ENCODE measurements at places on chromosomes 7 and 10. TPM values are rescaled to one million over a fixed set of nuclear protein-coding genes. Genes with fewer than 3 reads are reported as not detected.

The CDC14C gene
- total RNA-seq: not detected

DNA sequence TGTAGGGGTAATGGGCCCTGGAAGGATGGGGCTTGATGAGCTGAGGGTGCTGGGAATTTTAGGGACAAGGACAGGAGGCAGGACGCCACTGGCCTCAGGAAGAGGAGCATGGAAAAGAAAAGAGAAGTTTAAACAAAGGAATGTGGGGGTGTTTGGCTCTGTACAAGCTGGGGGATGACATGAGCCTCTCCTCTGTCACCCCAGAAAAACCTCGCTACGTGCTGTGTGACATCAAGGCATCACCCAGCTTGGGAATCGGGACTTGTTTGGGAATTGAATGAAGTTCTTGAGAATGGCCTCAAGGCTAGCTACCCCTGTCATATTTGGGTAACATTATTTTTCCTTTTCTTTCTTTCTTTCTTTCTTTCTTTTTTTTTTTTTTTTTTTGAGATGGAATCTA is 47.7 kb upstream of the HSPB1 start:
- H3K36me3 ChIP-seq: no peaks in the 10 kb centered on the region
- no peak for DNase-seq
- H3K4me3 ChIP-seq: no peak overlapping the region
- H3K27ac ChIP-seq: no peak overlapping the region

GRCh38 chr7:148695953-148696352 is 2.8 kb upstream of the CUL1 start:
- no peaks in the 10 kb centered on the region for H3K27me3 ChIP-seq
- no peak overlapping the region for H3K27ac ChIP-seq
- H3K4me3 ChIP-seq: no peak overlapping the region
- DNase-seq: no peak
- H3K36me3 ChIP-seq: no peaks in the 10 kb centered on the region
- peaks cover 15% of the 10 kb centered on the region for H3K4me1 ChIP-seq

The PRLHR gene
- total RNA-seq: not detected

DNA sequence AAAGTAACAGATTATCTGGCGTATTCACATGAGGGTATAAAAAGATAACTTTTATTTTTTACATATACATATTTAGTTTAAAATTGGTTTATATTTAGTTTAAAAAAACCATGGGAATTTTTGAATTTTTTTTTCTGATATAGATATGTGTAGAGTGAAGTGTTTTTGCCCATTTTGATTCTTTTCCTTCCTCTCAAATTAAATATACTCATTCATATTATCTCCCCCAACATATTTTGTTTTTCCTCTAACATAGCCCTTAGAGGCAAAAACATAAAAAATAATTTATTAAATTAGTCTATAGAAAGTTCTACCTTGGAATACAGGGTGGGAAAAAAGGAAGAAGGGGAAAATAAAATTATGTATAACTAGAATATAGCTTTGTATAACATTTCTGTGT is 137.7 kb downstream of the CPED1 start:
- H3K4me1 ChIP-seq: no peaks in the 10 kb centered on the region
- H3K27ac ChIP-seq: no peak overlapping the region
- H3K4me3 ChIP-seq: no peak overlapping the region
- no peak for DNase-seq

DNA sequence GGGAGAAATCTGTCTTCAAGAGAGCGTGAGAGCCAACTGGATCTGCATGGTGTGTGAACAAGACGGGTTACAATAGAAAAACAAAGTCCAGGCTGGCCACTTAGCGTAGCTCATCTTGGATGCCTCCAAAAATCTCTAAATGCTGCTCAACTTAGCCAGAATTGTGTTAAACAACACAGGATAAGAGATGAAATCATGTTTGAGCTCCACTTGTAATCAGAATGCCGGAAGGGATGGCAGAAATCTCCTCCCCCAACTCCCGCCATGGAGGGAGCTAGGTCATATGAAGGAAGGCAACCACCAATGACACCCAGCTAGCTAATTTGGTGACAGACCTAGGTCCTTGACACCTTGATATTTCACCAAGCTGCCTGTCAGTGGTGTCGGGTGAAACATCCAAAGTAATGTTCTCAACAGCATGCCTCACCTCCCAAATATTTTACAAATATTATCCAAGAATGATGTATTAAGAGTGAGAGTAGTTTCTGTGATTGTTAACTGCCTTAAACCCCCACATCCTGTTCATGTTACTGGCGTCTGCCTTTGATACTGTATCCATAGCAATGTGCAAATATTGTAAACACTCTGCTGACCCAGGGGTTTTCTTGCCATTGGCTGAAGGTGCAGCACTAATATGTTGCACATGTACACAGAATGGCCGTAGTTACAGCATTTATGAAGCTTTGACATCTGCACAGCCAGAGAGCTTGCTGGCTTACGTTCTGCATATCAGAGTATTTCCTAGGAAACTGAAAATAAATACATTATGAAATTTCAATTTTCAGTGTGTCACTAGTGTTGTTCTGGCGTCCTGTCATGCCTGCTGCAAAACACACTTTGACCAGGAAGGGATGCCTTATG is 25.8 kb downstream of the TMEM254 start:
- peaks cover 4% of the 10 kb centered on the region for H3K4me1 ChIP-seq
- peak overlapping the region; percentile 9 for H3K27ac ChIP-seq
- no peak for DNase-seq

- no peaks in the 10 kb centered on the region for H3K36me3 ChIP-seq
- no peak overlapping the region for H3K27ac ChIP-seq
- no peak overlapping the region for H3K4me3 ChIP-seq
- DNase-seq: no peak
- no peaks in the 10 kb centered on the region for H3K27me3 ChIP-seq
Observed at GRCh38 chr10:84921701-84922100, 593.3 kb downstream of the CCSER2 start.

The CRTAC1 gene
- total RNA-seq: 0.20 TPM

GRCh38 chr10:60810437-60811182 is 32.3 kb downstream of the CDK1 start:
- no peaks in the 10 kb centered on the region for H3K27me3 ChIP-seq
- no peaks in the 10 kb centered on the region for H3K36me3 ChIP-seq
- no peak for DNase-seq
- H3K4me3 ChIP-seq: no peak overlapping the region
- no peak overlapping the region for H3K27ac ChIP-seq

DNA sequence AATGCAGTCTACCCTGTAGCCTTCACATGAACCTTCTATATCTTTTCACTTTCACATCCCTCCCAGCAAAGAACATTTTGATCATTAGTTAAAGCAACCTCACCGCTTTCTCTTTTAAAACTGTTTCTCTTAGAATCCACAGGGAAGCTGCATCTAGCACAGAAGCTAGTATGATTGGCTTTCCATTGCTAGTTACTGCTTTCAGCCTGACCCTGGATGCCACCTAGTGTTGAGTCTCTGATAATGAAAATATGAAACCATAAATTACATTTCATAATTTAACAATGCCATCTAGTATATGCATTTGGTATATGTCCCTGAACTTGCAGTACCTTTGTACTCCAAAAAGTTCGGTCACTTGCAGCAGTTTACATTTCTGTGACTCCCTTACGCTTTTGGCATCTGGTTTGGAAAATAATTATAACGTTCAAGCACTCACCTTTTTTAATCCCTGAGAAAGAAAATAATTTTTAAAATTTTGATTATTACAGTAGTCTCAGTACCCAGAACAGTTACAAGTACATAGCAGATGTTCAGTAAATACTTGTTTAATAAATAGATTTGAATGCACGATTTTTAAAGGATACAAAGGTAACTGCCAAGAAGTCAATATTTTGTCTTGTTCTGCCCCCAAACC is 22.7 kb downstream of the CISD1 start:
- H3K27me3 ChIP-seq: no peaks in the 10 kb centered on the region
- no peak overlapping the region for H3K4me3 ChIP-seq
- no peaks in the 10 kb centered on the region for H3K4me1 ChIP-seq
- peak; percentile 12 for DNase-seq
- no peak overlapping the region for H3K27ac ChIP-seq

The ANKRD30A gene
- not detected for total RNA-seq

- peaks cover 15% of the 10 kb centered on the region for H3K36me3 ChIP-seq
- H3K27me3 ChIP-seq: no peaks in the 10 kb centered on the region
- peak; percentile 15 for DNase-seq
- H3K4me3 ChIP-seq: peak overlapping the region; percentile 78
Observed at GRCh38 chr10:1047937-1048336, 982 bp downstream of the IDI1 start.

GRCh38 chr10:88260329-88261051 is 322.6 kb downstream of the RNLS start:
- no peak overlapping the region for H3K4me3 ChIP-seq
- H3K4me1 ChIP-seq: no peaks in the 10 kb centered on the region
- no peak overlapping the region for H3K27ac ChIP-seq
- no peak for DNase-seq
- no peaks in the 10 kb centered on the region for H3K36me3 ChIP-seq

The AKR1C1 gene
- total RNA-seq: 4.8 TPM

DNA sequence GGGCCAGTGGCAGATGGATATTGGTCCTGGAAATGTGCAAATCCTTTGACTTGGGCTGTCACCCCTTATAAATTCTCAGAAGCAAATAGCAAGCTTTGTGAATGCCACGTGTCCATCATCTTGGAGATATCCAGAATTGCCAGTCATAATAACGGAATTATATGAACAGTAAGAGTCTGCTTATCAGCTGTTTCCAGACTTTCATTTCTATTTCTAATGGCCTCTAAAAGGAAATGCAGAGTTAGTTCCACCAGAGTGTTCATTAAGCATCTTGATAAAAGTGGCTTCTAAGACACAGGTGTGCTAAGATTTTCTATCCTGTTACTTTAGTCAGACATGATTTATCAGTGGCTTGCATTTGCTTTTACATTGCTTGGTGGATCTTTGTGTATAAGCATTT is 87.4 kb downstream of the RAMP3 start:
- DNase-seq: no peak
- no peak overlapping the region for H3K27ac ChIP-seq
- no peaks in the 10 kb centered on the region for H3K4me1 ChIP-seq
- no peaks in the 10 kb centered on the region for H3K36me3 ChIP-seq
- H3K4me3 ChIP-seq: no peak overlapping the region
- H3K27me3 ChIP-seq: no peaks in the 10 kb centered on the region

GRCh38 chr7:152882576-152883310 is 123.2 kb downstream of the ACTR3B start:
- H3K4me3 ChIP-seq: no peak overlapping the region
- DNase-seq: no peak
- H3K27me3 ChIP-seq: no peaks in the 10 kb centered on the region

The CACNB2 gene
- total RNA-seq: not detected

DNA sequence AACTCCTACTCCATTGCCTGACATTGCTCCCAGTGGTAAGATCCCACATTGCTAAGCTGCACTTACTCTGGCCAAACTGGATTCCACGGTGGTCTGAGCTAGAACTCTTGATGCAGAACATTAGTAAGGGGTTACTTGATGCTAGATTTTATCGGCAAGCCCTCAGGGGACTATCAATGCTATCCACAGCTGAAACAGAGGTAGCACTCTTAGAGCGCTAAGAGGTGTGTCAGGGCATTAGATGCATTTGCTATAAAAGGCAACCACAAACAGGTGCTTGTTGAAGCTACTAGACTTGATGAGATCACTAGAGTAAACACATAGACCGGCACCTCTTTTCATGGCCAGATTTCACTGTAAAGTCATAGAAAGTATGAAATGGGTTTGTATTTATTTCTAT is 116.3 kb downstream of the MDFIC start:
- H3K4me3 ChIP-seq: no peak overlapping the region
- no peaks in the 10 kb centered on the region for H3K27me3 ChIP-seq
- no peaks in the 10 kb centered on the region for H3K4me1 ChIP-seq
- no peaks in the 10 kb centered on the region for H3K36me3 ChIP-seq
- no peak overlapping the region for H3K27ac ChIP-seq

DNA sequence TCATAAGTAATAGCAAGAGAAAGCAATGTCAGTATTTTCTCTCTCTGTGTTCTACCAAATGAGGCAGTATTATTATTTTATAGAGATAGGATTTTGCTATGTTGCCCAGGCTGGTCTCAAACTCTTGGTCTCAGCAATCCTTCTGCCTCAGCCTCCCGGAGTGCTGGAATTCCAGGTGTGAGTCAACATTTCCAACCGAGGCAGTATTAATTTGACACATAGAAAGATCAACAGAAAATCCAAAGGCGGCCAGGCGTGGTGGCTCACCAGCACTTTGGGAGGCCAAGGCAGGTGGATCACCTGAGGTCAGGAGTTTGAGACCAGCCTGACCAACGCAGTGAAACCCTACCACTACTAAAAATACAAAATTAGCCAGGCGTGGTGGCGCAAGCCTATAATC is 71.8 kb downstream of the SMURF1 start:
- no peaks in the 10 kb centered on the region for H3K27me3 ChIP-seq
- H3K4me3 ChIP-seq: no peak overlapping the region
- H3K27ac ChIP-seq: no peak overlapping the region
- no peaks in the 10 kb centered on the region for H3K36me3 ChIP-seq
- DNase-seq: no peak
- no peaks in the 10 kb centered on the region for H3K4me1 ChIP-seq

DNA sequence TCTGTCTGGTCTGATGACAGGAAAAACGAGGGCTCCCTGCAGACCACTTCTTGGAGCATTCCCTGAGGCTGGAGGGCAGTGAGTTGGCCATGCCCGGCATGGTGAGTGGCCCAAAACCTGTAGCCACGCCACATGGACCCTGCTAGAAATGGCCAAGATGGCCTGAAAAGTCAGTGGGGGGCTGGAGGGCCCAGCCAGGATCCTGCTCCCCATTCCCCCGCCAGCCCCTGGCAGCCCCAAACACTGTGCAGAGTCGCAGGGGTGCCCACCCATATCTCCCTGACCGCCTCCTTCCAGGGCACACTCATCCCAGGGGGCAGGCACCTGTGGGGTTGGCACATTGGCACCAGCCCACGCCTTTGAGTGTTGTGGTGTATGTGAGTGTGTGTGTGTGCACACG is 18.7 kb upstream of the PPP2R2D start:
- DNase-seq: no peak
- no peak overlapping the region for H3K4me3 ChIP-seq
- peaks cover 52% of the 10 kb centered on the region for H3K27me3 ChIP-seq
- peaks cover 9% of the 10 kb centered on the region for H3K4me1 ChIP-seq
- no peaks in the 10 kb centered on the region for H3K36me3 ChIP-seq

Data from T-cell (primary cell).